ENCODE measurements at places on chromosomes 3 and 15. TPM values are rescaled to one million over a fixed set of nuclear protein-coding genes. Genes with fewer than 3 reads are reported as not detected.
A peak's percentile ranks its signal among the peaks of the same experiment; 100 is the strongest.

Gene VPS13C
- 46.0 TPM for total RNA-seq

- no peaks in the 10 kb centered on the region for H3K36me3 ChIP-seq
- no peak overlapping the region for H3K4me3 ChIP-seq
- H3K27me3 ChIP-seq: peaks cover 20% of the 10 kb centered on the region
Observed at GRCh38 chr3:108953210-108953609, 469 bp downstream of the GUCA1C start.

Gene CYP8B1
- total RNA-seq: not detected

DNA sequence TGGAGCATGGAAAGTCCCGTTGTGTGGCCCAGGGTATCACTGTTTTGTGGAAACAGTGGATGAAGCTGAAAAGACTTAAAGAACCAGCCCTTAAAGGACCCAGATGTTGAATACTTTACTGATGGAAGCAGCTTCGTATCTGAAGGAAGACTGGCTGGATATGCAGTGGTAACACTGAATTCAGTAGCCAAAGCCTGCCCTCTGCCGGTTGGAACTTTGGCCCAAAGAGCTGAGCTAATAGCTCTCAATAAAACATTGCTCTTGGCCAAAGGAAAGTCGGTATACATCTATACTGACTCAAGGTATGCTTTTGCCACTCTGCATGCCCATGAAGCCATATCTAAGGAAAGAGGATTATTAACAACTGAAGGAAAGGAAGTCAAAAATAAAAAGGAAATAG, 885.4 kb downstream of the PDCD6IP start:
- H3K27me3 ChIP-seq: peaks cover 2% of the 10 kb centered on the region
- DNase-seq: no peak
- no peak overlapping the region for H3K4me3 ChIP-seq
- peaks cover 4% of the 10 kb centered on the region for H3K36me3 ChIP-seq

GRCh38 chr15:31235311-31236183, 91.1 kb upstream of the KLF13 start:
- peak overlapping the region; percentile 73 for H3K27ac ChIP-seq
- no peaks in the 10 kb centered on the region for H3K27me3 ChIP-seq
- peaks cover 28% of the 10 kb centered on the region for H3K4me1 ChIP-seq

DNA sequence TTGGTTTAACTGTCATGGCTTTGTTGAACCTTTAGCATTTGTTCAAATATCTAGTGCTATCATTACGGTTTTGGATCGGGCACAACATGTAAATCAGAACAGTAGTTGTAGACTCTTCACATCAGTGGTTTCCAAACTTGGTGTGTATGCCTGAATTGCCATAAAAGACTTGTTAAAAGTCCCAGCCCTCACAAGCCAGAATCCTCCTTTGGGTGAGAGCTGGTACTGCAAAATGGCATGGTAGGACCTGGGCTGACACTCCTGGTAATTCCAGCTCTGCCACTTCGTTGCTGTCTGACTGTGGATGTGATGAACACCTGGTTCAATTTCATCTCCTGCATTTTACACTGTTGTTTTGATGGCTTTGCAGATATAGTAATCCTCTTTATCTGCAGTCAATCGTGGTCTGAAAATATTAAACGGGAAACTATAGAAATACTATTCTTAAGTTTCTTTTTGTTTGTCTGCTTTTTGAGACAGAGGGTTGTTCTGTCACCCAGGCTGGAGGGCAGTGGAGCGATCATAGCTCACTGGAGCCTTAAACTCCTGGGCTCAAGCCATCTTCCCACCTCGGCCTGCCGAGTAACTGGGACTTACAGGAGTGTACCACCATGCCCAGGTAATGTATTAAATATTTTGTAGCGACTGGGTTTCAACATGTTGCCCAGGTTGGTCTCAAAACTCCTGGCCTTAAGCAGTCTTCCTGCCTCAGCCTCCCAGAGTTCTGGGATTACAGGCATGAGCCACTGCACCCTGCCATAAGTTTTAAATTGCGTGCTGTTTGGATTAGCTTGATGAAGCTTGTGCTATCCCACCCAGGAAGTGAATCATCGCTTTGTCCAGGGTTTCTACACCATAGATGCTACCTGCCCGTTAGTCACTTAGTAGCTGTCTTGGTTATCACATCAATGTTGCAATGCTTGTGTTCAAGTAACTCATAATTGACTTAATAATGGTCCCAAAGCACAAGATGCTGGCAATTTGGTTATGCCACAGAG, 61.6 kb downstream of the RAB7A start:
- DNase-seq: no peak
- no peaks in the 10 kb centered on the region for H3K27me3 ChIP-seq
- H3K27ac ChIP-seq: peak overlapping the region; percentile 50
- no peak overlapping the region for H3K4me3 ChIP-seq
- peaks cover 54% of the 10 kb centered on the region for H3K4me1 ChIP-seq
